ENCODE measurements at places on chromosomes 5 and 9.

DNA sequence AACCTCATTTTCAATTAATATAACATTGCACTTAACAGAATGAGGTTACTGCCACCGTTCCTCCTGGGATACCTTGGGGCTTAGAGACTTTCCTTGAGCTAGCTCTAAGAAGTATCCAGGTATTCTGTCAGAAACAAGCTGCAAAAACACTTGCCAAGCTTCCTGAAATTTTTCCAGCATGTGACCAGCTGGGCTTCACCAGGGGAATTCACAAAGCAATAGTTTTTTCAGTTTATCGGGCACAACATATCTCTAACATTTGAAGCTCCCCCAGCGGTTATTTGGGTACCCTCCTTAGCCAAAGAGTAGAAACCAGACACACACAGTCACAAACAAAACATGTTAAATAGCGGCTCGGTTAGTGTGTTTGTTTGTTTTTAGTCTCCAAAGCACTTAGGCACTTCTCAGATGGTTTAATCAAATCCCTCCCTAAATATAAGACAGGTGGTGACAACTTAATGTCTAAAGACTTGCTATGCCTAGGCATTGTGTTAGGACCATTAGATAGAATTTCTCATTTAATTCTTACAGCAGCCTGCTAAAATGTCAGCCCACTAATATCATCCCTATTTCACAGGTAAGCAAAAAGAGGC is 278.2 kb downstream of the GLIS3 start:
- DNase-seq: no peak

DNA sequence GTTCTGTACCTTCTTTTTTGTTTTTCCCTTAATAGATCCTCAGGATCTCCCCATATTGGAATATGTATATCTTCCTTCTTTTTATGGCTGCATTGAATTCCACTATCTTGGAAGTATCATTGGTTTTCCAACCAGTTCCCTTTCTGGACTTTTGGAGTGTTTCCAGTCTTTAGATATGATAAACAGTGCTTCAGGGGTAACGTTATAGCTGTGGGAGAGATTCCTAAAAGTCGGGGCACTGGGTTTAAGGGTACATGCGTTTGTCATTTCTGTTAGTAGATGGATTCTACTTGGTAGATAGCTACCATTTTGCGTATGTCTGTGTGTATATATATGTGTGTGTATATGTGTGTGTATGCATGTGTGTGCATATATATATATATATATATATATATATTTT is 42.0 kb downstream of the EXOSC2 start:
- DNase-seq: no peak

- DNase-seq: no peak
Measured at GRCh38 chr5:73007051-73007450, 51.2 kb downstream of the FCHO2 start.

- no peak for DNase-seq
Measured at GRCh38 chr5:180119903-180120236, 48.3 kb upstream of the RNF130 start.

- DNase-seq: no peak
Measured at GRCh38 chr5:120464627-120465435, 731 bp downstream of the PRR16 start.

- no peak for DNase-seq
Measured at GRCh38 chr5:158268286-158268685, 409.3 kb upstream of the CLINT1 start.

- no peak for DNase-seq
Measured at GRCh38 chr5:181241393-181241975, 2.2 kb downstream of the RACK1 start.

GRCh38 chr9:6214434-6214833 is 1.2 kb upstream of the IL33 start:
- no peak for DNase-seq

- no peak for DNase-seq
Measured at GRCh38 chr9:93057042-93057702, 1.3 kb upstream of the SUSD3 start.

DNA sequence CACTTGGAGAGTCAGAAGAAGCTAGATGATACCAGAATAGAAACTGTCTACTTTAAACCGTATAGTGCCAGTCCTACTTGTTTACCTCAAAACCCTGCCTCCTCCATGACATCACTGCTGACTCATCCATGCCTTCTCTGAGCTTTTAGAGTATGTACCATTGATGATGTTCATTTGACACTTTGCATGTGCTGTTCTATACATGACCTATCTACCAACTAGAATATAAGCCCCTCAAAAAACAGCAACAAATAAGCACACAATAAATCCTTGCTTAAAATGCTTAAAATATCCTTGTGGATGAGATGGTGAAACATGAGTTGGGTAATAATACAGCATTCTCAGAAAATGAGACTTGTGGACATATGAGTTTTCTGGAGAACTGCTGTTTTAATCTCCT is 2.6 kb downstream of the CTNNAL1 start:
- no peak for DNase-seq

GRCh38 chr5:102314328-102314727 is 18.2 kb upstream of the SLCO4C1 start:
- DNase-seq: no peak

DNA sequence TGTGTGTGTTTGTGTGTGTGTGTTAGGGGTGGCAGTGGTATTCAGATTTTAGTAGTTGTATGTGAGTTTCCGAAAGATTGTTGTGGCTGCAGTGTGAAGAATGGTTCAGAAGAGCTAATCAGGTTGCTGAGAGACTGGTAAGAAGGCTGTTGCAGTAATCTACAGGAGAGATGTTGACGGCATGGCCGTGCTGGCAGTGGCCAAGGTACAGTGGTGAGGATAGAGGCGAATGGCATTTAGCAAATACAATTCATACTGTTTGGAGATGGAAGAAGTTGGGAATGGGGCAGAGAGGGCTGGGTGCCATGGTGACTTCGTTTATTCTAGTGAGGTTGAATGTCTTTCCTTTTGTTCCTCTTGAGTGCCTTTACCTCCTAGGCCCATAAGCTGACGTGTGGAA is 77.5 kb upstream of the SPATA31D4 start:
- DNase-seq: no peak

- DNase-seq: no peak
Measured at GRCh38 chr5:160152287-160152686, 33.0 kb upstream of the PWWP2A start.

DNA sequence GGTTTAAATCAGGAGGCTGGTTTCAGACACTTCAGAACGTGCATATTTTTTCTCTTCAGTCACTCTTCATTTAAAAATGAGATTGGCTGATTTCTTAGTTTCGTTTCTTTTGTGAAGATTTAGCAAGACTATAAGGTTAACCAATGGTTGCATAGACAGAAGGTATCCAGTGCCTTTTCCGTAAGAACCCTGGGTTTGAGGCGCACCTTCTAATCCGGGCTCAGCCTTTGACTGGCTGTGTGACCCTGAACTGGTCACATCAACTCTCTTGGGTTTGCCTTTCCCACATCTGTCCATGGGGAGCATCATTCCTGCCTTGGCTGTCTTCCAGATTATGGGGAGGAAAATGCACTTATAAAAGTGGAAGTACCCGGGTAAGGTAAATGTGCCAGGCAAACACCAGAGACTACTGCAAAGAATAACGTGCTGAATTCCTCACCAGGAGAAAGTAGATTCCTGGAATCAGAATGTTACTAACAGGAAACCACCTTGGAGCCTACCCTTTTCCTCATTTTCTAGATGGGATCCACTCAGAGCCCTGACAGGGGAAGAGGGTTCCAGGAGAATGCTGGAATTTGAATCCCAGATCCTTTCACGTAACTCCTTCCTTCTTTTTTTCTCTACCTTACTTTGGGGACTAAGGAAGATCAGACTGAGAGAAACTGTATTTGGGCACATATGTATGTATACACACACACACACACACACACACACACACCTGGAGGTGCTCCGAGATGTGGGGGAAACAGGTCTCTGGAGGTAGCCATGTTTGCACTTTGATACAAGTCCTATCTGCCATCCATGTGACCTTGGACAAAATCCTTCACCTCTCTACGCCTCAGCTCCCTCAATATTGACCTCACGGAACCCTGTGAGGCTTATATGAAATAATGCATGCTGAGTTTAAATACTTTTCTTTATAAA is 6.8 kb downstream of the HAND1 start:
- DNase-seq: no peak

DNA sequence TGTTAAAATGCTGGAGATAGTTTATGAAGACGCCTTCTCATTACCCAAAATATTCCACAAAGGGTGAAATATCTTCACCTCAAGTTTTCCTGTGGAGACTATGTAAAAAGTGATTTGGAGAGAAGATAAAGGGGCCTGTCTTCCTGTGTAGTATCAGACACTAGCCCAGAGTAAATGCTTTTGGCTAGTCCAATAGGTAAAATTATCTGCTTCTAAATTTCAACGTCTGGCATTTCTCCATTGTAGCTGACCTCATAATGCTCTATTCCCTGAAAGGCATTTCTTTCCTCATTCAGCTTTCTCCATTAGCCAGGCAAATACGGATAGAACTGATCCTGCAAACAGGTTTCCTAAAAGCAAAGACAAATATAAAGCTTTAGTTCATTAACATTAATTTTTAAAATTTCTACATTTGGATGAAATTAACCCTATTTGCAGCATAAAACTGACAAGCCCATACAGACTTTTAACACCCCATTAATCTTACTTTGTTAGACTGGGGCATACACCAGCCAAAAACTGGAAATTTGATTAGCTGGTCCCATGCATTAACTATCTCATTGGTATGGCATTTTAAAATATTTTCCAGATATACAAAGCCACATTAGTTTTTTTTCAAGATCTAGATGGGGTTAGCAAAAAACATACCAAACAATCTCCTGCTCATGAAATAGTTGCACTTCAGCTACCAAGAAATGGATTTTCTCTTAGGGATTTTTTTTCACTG is 548.8 kb downstream of the EFNA5 start:
- no peak for DNase-seq

GRCh38 chr9:10268531-10269485 is 344.0 kb downstream of the PTPRD start:
- DNase-seq: peak; percentile 33

GRCh38 chr9:93891050-93891449 is 64.1 kb downstream of the BARX1 start:
- no peak for DNase-seq

GRCh38 chr9:135773530-135774238 is 71.7 kb downstream of the KCNT1 start:
- no peak for DNase-seq

DNA sequence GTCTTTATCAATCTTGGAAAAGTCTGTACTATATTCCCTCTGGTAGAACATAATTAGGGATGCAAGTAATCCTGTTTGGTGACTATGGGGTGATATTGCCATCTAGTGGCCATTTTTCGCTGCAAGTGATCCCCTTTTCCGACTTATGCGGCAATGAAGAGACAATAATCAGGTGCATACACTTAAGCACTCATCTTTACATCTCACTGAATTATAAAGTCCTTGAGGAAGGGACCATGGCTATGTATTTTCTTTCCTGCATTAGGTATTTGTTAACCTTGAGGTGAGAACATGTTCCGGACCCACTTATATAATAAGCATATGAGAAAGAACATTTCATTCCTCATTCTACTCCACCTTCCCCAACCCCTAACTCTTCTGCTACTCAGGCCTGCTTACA is 19.6 kb upstream of the LIX1 start:
- peak; percentile 38 for DNase-seq

- DNase-seq: no peak
Measured at GRCh38 chr5:85017261-85017660, 632.6 kb upstream of the EDIL3 start.

GRCh38 chr5:143217065-143217803 is 186.3 kb downstream of the NR3C1 start:
- no peak for DNase-seq

- no peak for DNase-seq
Measured at GRCh38 chr9:121976751-121977150, 116.4 kb downstream of the TTLL11 start.

DNA sequence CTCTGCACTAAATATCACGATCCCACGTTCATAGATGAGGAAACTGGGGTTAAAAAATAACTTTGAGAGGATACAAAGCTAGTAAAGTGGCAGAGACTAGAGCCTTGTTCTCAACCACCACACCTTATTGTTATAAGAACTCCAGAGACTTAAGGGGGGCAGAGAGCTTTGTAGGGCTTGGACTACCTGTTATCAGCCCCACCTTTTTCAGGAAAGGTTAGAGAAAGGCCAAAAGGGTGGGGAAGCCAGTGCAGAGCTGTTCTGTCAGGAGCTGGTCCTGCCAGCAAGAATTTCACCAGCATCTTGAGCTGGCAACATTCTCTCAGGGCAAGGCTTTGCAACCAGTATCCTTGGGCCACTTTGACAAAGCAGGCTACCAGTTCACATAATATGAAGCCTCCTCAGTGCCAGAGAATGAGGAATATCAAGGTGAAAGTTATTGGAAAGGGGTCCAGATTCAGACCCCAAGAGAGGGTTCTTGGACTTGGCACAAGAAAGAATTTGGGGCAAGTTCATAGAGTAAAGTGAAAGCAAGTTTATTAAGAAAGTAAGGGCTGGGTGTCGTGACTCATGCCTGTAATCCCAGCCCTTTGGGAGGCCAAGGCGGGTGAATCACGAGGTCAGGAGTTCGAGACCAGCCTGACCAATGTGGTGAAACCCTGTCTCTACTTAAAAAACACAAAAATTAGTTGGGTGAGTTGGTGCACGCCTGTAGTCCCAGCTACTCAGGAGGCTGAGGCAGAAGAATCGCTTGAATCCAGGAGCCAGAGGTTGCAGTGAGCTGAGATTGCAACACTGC is 66.2 kb upstream of the CLINT1 start:
- no peak for DNase-seq

DNA sequence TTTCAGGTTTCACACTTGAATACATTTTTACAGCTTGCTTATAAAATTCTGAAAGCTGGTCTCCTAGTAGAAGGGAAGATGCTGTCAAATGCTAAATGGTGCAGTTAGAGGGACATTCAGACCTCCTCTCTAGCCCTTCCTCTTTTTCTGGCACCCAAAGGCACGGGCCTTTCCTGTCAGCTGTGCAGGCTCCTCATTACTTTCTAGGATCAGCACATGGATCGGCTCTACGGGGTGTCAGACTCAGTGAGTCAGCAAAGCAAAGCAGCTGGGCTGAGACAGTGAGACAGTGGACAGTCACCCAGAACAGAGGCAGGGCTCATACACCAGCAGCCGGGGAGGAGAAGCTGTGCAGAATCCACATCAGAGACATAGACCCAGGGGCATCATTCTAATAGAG is 80.0 kb upstream of the TNC start:
- peak; percentile 53 for DNase-seq

Measured in SHP77 treated with DMSO at 0.1 percent for 48 hours (cell line).